ENCODE measurements at places on chromosomes 6 and 20.
A peak's percentile ranks its signal among the peaks of the same experiment; 100 is the strongest.

DNA sequence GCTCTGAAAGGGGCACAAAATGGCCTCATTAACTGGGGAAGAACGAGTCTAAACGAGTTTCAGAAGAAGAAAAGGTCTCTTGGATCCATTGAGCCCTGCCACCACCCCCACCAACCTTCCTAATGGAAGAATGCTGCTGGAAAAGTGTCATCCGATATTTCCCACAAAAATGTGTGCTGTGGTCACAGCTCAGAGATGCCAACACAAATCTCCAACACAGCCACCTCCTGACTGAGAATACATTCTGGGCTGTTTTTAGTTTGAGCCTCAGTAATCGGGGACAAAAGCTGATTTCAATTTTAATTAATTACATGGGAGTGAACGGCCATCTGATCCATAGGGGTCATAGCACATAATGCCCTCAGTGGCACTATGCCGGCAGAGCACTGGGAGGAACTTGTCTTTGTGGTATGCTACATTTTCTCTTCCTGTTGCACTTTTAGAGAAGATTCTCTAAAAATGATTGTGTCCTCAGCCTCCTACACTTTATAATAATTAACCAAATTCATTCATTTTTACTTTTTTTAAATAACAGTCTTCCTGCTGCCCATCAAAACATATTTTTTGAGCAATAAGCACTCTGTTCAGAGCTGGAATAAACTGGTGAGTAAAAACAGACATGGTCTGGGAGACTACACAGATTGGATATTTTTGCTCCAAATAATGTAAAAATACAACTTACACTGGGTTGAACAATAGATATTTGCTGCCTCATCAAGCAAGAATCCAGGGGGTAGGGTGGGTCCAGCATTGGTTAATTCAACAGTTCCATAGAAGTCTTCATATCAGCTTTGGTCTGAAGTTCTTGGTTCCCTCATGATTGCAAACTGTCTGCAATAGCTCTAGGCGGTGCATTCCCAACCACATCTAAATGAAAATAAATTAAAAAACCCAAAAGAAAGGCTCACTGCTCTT is 143.6 kb upstream of the TMEM170B start:
- DNase-seq, result no peak

GRCh38 chr6:11328613-11329247 is 96.3 kb upstream of the NEDD9 start:
- DNase-seq, result no peak

GRCh38 chr6:52293067-52293466 is 8.5 kb upstream of the MCM3 start:
- peak; percentile 25 for DNase-seq

GRCh38 chr6:2085657-2086056 is 159.7 kb downstream of the GMDS start:
- no peak for DNase-seq

DNA sequence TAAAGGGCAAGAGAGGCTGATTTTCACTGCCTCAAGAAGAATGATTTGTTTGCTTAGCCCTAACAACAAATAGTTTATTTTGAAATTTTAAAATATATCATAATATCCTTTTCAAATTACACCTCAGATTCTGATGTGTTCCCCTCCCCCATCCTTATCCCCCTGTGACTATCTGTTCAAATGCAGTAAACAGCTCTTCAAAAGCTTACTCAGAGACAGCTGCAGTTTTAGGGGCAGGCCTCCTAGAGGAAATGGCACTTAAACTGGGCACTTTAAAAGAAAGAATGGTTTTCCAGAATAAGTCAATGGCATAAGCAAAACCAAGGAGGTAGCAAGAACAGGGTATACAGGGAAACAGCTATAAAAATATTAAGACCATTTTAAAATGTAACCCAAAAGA is 118.6 kb upstream of the UST start:
- DNase-seq, result no peak

DNA sequence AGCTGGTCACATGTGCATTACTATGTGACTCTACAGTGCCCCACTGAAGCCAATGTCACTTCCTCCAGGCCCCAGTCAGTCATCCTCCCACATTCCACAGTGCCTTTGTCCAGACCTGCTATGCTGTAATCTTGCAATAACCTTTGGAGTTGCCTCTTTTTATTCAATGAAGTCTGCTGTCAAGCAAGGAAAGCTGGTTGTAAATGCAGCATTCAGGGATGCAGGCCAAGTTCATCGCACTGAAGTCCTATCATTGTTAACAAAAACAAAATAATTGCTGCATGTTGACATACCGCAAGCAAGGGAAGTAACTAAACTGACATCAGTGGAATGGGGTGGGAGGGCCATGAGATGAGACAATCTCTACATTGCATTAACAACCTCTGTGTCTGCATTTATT is 131.2 kb upstream of the CDYL start:
- DNase-seq, result no peak

DNA sequence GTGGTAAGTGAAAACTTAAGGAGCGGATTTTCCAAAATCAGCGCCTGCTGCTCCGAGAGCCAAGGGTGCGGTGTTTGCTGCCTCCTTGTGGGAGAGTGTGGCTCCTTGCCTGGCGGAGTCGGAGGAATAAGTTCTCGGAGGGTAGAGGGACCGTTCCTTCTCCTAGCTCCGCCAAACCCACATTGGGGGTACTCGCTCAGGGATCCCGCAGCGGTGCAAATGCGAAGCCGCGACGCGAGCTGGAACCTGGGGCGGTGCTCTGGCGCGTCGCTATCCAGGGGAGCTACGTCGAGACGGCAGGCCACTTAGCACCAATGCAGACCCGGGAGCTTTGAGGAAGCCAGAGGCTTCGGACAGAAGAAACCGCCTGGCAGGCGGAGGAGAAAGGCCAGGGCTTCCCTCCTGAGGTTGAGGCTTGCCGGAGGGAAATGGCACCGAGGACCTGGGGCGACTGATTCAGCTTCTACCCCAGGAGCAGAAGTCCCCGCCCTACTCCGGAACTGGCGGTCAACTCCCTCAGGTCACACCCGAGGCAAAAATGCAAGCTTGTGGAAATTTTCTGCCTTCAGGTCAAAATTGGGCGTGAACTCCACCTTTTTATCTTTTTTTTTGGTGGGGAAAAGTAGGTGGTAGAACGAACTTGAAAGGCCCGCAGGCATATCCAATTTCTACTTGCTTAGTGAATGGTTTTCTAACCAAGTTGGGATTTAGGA is 5.7 kb upstream of the DDX43 start:
- peak; percentile 7 for DNase-seq

DNA sequence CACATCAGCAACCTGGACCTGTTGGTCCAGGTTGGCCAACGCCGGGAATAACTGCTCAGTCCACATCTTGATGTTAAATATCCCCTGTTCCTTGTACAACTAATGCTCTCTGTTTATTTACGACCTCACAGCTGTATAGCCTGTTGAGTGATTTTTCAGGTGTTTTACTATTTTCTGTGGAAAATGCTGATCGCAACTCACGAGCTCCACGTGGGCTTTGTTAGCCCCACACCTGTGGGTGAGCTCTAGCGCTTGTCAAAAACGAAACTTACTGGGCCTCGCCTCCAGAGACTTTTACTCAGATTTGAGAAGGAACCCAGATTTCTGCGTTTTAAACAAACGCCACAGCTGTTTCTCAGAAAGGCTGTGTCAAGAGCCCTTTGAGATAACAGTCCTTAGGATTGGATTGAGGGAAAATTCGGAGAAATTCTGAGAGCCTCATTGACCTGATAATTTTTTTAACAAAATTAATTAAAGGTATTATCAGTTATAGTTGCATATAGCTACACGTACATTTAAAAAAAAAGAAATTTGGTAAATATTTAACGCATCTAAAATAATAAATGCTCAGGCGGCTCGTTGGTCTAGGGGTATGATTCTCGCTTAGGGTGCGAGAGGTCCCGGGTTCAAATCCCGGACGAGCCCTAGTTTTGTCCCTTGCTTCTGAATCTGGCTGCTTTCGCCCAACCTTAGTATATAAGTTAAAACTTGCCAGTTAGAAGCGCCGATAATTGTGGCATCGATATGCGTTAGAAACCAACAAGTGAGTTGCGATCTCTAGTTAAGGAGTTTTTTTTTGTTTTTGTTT is 16.7 kb downstream of the HMGN4 start:
- DNase-seq, result peak; percentile 68

- DNase-seq, result no peak
Measured at GRCh38 chr6:31356216-31356945, 598 bp downstream of the HLA-B start.

- no peak for DNase-seq
Measured at GRCh38 chr6:73309535-73309784, 44.6 kb downstream of the DPPA5 start.

- DNase-seq, result no peak
Measured at GRCh38 chr6:3856576-3856975, 7.4 kb downstream of the FAM50B start.

- peak; percentile 74 for DNase-seq
Measured at GRCh38 chr6:37607944-37608343, 89.7 kb downstream of the MDGA1 start.

DNA sequence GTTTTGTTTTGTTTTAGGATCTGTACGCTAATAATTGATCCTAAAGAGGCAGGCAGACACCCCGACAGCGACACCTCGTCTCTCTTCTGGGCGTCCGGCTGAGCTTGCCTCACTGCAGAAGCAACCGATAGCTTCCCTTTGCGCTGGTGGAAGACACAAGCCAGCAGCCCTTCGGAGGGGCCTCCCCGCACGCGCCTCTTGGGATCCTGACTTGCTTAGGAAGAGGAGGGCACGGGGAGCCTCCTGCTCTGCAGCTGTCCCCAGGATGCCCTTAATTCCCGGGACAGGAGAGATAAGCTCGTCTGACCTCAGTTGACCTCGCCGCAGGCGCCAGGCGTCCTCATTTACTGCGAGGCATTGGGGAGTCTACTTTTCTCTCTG is 94.0 kb downstream of the CD83 start:
- DNase-seq, result peak; percentile 85

GRCh38 chr6:80161434-80161833 is 55.0 kb downstream of the BCKDHB start:
- no peak for DNase-seq

DNA sequence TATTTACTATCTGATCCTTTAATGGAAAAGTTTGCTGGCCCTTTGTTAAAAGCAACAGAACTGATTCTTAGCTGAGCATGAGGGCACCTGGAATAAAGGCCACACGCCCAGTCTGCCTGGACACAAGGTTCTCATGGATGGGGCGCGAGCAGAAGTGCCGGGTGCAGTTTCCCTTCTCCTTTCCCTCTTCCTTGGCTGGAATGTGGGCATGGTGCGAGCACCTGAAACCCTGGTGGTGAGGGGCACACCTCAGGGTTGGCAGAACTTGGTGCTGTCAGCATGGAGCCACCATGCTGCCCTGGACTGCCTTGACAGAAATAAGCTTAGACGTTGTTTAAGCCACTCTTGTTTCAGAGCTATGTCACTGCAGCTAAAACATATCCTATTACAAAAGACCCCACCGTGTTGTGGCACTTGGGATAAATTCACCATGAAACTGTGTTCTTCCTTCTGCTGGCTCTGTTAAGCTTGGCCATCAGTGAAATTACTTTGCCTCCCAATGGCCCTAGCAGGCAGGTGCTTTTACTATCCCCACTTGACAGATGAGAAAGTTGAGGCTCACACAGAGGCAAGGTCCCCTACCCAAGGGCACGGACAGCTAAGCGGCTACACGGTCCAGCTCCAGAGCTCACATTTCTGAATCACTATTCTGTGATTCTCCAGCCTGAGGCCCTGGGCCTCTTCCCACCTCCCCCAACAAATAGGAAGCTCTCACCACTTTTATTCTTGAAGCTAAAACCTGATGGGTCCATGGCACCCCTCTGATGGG is 115.9 kb downstream of the PREX1 start:
- DNase-seq, result no peak

DNA sequence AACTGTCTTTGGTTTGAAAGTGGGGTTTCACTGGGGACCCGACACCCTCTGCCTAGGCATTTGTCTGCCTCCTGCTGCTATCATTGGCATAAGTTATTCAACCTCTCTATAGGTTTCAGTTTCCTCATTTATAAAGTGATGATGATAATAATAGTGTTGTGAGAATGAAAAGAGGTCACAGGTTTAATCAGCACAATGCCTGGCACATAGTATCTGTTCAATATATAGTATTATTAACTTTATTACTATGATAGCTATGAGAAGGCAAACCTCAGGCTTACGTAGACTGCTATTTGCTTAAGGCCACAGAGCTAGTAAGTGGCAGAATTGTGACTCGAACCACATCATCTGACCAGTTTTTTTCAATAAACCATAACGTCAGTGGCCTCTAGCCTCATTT is 256.8 kb downstream of the CDKAL1 start:
- no peak for DNase-seq

DNA sequence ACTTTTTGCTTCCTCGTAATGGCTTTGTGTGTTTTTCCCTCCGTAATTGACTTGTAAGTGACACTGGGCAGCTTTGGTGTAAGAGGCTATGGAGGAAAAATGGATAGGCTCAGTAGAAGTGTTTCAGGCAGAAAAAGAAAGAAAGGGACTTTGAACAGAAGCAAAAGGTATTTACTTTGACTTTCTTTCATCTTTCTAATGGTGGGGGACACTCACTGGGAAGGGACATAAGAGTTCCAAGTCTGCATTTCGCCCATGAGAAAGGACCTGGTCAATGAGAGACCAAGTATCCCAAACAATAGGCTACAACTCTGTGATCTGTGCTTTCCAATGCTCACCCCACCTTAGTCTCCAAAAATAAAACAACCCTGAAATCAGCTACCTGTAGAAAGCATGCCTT is 41.6 kb downstream of the NOX3 start:
- DNase-seq, result no peak

- DNase-seq, result no peak
Measured at GRCh38 chr6:154169193-154169847, 130.3 kb downstream of the OPRM1 start.

DNA sequence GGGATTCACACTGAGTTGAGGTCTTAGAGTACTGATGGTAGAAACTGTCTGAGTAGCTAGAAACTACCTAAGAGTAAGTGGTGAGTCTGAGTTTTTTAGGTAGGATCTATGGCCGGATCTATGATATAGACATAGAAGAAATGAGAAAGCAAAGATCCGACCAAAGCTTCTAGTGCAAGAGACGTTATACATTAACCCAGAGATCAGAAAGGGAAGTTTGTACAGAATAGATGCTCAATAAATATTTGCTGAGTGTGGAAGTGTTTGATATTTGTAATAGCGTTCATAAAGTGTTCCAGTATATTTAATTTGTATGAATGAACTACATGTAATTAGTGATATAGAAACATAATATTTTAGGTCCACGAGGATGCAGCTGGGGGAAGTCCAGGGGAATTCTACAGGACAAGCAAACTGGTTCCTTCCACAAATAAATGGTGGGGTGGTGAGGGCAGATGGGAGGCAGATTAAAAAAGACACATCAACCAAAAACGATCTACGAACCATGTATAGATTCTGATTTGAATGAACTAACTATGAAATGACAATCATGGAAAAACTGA is 31.9 kb upstream of the JARID2 start:
- DNase-seq, result no peak

- DNase-seq, result no peak
Measured at GRCh38 chr20:15890407-15890982, 682.8 kb downstream of the KIF16B start.

GRCh38 chr6:50818673-50819072 is at the start of gene TFAP2B:
Gene TFAP2B, plus strand, starts transcription at chr6:50818871. Its CDS starts 21 bp downstream, at chr6:50818892.
- no peak for DNase-seq

Measured in NCI-H2171 treated with DMSO at 0.1 percent for 48 hours (cell line).